Fibroblast of mammary gland (primary cell): ENCODE measurements at places on chromosomes 2 and 18.

DNA sequence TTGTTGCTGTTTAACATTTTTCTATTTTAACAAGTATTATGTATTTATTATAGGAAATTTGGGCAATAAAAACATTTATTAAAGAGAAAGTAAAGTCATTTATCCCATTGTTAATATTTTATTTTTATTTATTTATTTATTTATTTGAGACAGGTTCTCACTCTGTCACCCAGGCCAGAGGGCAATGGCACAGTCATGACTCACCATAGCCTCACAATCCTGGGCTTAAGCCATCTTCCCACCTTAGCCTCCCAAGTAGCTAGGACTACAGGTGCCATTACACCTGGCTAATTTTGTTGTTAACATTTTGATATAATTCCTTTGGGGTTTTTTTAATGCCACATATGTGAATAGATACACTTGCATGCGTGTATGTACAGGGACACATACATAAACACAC, 165.9 kb upstream of the STON1 start:
- DNase-seq, result no peak

GRCh38 chr18:78433562-78433961, 546.1 kb upstream of the SALL3 start:
- no peak for DNase-seq

DNA sequence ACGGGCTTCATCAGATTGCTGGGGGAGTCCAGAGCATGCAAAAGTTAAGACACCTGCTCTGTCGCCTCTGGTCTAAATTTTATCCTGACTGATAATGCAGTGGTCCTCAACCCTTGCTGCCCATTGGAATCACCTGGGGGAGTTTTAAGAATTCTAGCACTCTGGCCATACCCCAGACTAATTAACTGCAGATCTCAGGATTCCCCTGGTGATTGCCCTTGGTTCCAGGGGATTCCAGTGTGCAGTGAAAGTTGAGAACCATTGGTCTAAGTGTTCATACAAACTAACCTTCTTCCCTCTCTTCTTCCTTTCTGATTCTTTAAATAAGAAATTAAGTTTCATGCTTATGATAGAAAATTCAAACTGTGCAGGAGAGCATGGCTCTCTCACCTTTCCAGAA, 105.7 kb upstream of the MGAT5 start:
- no peak for DNase-seq

GRCh38 chr2:46774499-46775228, 140.9 kb downstream of the MCFD2 start:
- peak; percentile 42 for DNase-seq

DNA sequence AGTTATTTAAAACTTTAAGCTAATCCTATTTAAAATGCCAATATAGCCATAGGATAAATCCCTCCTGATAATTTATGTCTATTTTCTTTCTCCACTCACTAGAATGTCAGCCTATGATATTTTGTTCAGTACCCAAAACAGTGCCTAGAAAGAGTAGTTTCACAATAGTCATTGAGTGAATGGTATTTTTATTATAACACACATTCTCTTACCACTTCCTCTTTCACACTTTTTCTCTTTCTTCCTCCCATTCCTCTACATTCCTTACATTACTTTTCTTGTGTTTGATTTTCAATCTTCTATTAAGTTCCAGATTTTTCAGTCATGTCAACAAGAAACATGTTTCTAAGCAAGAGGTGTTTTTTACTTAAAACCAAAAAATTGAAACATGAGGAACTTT, 327.6 kb upstream of the UBE2E3 start:
- no peak for DNase-seq
